Cerebellum (tissue), 4 donors: ENCODE measurements at places on chromosomes 2 and 18.

GRCh38 chr18:57980573-57981307 is 63.3 kb upstream of the NEDD4L start:
- DNase-seq = no peak

- no peak for DNase-seq
These were observed 721.8 kb downstream of the ERBB4 start for GRCh38 chr2:211816754-211817153.

DNA sequence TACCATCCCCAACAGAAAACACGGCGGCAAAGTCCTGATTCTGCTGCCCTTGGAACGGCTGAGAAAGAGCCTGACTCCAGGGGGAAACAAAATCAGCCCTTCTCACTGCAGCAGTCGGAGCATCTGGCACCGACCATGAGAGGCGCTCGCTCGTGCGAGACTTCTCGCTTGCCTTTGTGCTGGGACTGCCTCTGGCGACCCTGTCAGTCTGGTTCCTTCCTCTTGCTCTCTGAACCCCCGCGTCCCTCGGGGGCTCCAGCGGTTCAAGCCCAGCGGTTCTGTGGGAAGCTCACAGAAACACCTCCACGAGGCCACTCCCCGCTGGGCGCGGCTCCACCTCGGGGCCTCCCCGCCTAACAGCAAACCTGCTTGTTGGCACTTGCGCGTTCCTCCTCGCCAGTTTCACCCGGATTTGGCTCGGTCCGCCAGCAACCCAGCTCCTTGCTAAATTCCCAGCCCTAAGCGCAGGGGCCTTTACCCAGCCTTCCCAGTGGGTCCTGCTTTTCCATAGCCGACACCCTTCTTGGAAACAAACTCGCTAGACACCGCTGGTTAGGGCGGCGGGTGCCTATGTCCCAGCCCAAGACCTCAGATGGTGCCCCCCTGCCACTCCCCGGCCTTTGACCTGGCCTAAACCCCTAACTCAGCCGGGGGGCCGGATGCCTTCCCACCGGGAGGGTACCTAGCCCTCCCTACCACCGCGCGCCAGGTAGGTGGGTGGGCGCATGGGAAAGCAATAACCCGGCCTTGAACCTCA is 2.2 kb downstream of the RND3 start:
- DNase-seq = peak; percentile 2

DNA sequence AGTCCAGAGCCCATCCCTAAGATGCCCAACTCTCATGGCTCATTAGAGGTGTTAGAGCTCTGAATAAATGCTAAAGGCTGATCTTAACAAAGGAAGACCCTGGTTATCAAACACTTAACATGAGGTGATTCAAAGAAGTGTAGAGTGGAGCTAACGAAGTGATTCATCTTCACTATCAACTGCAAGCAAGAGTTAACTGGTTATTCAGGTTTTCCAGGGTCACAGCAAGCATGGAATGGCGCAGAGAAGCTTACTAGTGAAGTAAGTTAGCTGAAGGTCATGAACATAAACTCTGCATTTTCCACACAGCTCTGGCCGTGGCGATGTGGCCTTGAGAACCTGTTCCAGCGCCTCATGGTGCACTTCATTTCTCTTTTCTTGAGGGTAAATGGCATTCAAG is 17.0 kb downstream of the RND3 start:
- DNase-seq = no peak

DNA sequence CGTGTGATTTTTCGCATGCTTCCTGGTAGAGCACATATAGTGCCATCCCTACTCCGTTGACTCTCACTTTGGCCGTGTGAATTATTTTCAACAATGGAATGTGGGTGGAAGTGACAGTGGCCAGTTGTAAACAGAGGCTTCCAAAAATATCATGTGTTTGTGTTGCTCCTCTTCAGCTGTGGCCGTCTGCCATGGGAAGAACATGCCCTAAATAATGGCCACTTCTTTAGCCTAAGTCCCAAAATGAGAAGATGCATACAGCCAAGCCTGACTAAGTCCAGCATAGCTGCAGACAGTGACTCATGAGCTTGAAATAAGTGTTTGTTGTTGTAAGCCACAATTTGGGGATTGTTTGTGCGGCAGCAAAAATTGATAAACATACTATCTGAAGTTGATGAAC is 8.9 kb upstream of the GALNT1 start:
- no peak for DNase-seq
